ENCODE measurements at places on chromosomes 5 and 9. TPM values are rescaled to one million over a fixed set of nuclear protein-coding genes. Genes with fewer than 3 reads are reported as not detected.

- no peak for DNase-seq
Measured at GRCh38 chr9:114718801-114719221, 36.8 kb upstream of the TEX48 start.

DNA sequence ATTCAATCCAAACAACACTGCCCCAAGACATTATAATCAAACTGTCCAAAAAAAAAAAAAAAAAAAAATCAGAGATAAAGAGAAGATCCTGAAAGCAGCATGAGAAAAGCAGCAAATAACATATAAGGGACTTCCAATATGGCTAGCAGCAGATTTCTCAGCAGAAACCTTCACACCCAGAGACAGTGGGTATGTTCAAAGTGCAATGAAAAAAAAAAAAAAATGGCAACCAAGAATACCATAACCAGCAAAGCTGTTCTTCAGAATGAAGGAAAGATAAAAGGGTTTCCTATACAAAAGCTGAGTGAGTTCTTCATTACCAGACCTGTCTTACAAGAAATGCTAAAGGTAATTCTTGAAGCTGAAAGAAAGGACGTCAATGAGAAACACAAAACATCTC, 32.1 kb downstream of the UBTD2 start:
- DNase-seq: no peak

LECT2 gene
- total RNA-seq: not detected

ZDHHC11 gene
- total RNA-seq: 4.0 TPM
